ENCODE measurements at places on chromosomes 3 and 15. TPM values are rescaled to one million over a fixed set of nuclear protein-coding genes. Genes with fewer than 3 reads are reported as not detected.

DNA sequence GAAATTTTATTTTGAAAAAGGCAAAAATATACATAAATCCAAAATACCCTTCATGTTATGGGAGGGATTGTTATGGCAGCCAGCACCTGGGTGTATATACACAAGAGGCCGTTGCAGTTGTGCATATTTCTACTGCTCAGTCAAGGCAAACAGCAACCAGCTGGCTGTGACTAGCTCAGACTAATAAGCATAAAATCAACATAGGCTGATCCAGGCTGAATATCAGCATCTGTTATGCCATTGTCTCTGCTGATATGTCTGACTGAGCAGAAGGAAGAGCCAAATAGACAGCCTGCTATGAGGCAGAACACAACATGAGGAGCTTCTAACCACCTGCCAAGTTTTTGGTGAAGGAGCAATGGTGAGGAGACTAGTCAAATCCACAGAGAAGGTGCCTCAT, 457.5 kb upstream of the ALCAM start:
- DNase-seq, result no peak

DNA sequence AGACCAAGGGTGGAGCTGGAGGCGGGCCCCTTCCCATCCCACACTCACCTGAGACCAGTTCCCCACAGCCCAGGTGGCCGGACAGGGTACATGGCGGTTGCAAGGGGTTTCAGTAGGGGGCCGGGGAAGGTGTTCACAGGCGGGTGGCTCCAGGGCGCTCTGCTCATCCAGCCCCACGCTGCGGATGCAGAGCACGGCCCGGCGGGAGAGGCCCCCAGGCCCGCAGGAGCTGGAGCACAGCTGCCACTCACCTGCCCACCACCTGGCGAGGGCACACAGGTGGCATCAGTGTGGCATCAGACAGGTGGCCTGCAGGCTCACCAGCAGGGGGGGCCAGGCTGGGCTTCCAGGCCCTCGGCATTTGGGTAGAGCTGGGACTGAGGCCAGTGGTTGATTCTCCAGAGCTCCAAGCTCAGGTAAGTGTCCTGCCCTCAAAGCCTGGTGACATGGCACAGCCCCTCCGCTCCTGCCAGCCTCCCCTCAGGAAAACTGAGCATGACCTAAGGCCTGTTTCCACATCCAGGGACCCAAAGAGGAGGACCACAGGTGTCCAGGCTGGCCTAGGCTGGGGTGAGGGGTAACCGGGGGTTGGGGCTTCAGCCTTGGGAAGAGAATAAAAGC, 43.8 kb downstream of the ADAMTS7 start:
- DNase-seq, result no peak

- no peak for DNase-seq
These were observed 31.3 kb downstream of the STAC start for GRCh38 chr3:36411587-36411986.

GRCh38 chr3:16216373-16216935, 42.0 kb downstream of the GALNT15 start:
- no peak for DNase-seq

CIDEC gene
- polyA plus RNA-seq, result 0.09 TPM

DNA sequence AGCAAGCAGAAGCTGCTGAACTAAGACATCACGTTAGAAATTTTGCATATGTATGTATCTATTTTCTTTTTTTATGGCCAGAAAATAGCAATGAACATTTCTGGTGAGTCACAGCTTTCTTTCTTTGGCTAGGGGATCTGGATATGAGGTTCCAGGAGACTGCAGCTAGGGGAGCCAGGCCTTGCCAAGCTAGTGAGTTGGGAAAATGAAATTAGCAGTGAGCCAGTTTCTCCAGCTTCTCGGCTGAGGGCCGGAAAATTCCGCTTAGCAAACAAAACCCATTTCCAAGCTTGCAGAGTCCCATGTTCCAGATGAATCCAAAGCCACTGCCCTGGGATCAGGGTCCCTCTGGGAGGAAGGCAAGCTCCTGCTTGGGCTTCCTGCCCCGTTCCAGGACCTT, 137.6 kb downstream of the SRGAP3 start:
- no peak for DNase-seq

GRCh38 chr15:53884441-53884840, 93.8 kb upstream of the UNC13C start:
- no peak for DNase-seq

DNA sequence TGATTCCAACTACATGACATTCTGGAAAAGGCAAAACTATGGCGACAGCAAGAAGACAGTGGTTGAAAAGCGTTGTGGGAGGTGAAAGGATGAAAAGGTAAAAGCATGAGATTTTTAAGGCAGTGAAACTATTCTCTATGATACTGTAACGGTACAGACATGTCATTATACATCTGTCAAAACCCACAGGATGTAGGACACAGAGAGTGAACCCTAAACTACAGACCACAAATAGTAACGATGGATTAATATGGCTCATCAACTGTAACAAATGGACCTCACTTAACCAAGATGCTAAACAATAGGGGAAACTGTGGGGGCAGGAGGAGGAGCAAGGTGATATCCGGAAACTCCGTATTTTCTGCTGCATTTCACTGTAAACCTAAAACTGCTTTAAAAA, 39.1 kb downstream of the MYO9A start:
- DNase-seq, result no peak

CHRM5 gene
- 0.09 TPM for polyA plus RNA-seq

DNA sequence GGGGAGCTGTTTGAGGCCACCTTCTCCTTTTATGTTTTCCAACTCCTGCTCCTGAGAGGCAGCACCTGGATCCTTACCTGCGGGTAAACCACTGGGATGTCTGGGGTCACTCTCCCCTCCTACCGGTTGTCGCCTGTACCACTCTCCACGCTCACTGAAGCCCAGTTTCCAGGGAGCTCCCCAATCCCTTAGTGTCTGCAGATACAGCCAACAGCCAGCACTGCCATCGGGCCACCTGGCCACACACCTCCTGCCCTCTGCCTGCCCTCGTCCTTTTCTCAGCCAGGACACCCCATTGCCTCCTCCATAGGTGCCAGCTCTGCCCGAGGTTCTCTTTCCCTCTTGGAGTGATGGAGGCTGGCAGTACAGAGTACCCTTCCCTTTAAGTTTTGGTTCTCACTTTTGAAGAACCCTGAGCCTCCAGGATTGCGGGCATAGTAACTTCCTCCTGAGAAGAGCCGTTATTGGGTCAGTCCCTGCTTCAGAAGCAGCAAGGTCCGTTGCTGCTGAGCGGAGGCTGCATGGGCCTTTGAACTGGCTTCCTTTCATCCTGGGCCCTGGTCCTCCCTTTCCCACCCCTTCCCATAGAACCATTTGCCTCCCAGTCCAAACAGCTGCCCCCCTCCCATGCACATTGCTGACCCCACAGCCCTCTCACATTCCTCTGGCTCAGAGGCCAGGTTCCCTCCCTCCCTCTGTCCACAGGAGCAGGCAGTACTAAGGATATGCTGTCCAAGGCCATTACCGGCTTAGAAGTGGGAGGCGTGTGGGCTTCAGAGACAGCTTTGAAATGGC, 30.9 kb downstream of the ARNT2 start:
- DNase-seq, result no peak

CADPS gene
- not detected for polyA plus RNA-seq

IQCF5 gene
- not detected for polyA plus RNA-seq

DNA sequence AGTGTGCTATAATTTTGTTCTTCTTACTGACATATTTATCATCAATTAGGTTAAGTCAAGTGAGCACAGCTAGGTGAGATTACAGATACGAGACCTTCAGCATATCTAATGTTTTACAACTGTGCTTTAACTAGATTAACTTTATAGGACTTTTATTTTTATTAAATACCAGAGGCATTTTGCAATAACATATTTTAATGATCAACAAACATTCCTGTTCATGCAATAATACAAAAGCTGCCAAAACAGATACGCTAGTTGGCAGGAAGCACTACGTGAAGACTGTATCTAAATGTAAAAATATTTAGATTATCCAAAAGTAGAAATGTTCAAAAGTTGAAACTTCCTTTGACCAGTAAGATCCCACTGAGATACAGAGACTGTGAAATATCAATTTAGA, 139.1 kb downstream of the CBLB start:
- DNase-seq, result no peak

- DNase-seq, result no peak
These were observed 32.4 kb downstream of the TGFBR2 start for GRCh38 chr3:30638685-30639412.

- DNase-seq, result no peak
These were observed 45.9 kb downstream of the IL5RA start for GRCh38 chr3:3064297-3064696.

- DNase-seq, result no peak
These were observed at the start of gene P2RY1 for GRCh38 chr3:152834776-152835600. Gene P2RY1 (plus strand): TSS chr3:152835131. CDS start chr3:152835783, 652 bp downstream.

DNA sequence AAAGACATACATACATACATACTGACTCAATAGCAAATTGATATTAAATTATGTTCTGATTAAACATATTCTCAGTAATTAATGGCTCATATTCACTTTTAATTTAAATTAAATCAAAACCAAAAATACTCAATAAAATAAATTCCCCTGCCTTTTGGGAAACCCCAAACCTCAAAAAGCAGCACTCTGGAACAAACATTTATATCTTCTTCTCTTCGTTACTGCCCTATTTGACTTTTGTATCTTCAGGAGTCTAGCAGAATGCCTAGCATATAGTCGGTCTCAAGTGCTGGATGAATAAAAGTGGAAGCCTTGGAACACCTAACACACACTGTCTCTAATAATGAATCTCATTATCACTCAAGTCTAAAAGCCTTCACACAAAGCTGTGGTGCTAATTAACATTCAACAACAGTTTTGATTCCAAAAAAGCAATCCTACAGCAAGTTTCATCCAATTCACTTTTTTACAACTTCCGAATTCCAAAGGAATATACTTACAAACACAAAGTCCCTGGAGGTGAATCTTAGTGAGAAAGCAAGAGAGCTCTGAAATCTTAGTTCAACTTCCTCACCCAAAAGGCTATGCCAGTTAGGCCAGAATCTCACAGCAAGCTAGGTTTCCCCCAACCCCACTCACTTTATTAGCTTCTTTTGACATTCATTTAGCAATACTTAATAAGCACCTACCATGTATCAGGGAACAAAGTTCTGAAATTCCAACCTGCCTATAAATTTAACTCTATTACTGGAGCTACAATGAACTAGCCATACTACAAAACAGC, 35.0 kb downstream of the GSK3B start:
- no peak for DNase-seq

GOLGA8Q gene
- 0.50 TPM for polyA plus RNA-seq

DNA sequence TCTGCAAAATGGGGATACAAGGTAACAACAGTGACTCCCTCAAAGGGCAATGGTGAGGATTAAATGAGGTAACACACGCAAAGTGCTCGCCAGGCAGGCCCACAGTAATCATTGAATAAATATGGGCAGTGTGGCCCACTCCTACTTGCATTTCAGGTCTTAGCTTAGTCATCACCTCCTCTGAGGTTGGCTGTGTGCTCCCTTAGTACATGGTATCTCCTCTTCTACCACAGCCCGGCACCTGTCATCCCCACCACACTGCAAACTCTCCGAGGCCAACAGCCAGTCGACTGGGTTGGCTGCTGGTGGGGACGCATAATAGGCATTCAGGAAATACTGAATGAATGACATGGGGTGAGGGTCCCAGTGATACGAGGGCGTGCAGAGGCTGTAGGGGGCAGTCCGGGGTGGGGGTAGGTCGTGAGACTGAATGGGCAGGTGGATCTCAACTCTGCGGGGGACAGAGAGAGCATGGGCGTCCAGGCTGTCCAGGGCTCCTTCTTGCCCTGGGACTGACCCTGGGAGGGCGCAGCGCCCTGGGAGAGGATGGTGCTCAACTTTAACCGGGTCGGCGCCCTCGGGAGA, 375 bp upstream of the MYZAP start:
- DNase-seq, result no peak

GRCh38 chr3:62378921-62379320, 5.6 kb upstream of the FEZF2 start:
- no peak for DNase-seq

TEX55 gene
- polyA plus RNA-seq, result not detected

DNA sequence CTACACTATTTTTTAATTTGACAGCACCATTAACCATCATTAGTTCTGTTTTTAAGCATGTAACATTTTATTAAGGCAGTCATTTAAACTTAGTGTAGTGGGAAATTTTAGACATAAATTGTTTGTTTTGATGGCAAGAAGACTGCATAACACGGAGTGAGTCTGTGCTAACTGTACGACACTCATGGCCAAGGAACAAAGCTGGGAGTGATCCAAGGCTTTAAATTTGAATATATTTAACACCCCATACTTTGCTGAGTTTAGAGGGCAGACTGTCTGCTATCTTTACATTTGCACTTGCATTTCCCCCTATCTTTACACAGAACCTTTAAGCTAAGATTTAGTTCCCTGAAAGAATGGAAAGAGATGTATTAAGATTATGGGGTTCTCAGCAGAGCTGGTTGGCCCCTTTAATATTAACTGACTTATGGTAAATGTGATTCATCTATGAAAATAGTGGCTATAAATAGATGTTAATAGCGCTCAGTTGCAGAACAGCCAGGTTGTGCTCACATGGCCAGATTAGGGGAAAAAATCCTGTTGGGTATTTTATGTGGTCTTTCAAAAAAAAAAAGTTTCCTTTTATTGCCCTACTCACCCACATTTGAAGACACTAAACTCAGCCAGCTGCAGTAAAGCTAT, 120.7 kb downstream of the CMSS1 start:
- DNase-seq, result no peak

STAB1 gene
- 0.01 TPM for polyA plus RNA-seq

GRCh38 chr3:28606283-28606682, 257.7 kb upstream of the AZI2 start:
- DNase-seq, result no peak

GRCh38 chr3:163601426-163601825, 1476.9 kb downstream of the SI start:
- DNase-seq, result no peak

NRROS gene
- polyA plus RNA-seq, result 0.07 TPM

- DNase-seq, result no peak
These were observed 688.7 kb downstream of the MECOM start for GRCh38 chr3:168974617-168975403.

PDCD7 gene
- polyA plus RNA-seq, result 11.8 TPM

CHRNA5 gene
- 1.1 TPM for polyA plus RNA-seq

- no peak for DNase-seq
These were observed 15.4 kb downstream of the MYH15 start for GRCh38 chr3:108494906-108495531.

DNA sequence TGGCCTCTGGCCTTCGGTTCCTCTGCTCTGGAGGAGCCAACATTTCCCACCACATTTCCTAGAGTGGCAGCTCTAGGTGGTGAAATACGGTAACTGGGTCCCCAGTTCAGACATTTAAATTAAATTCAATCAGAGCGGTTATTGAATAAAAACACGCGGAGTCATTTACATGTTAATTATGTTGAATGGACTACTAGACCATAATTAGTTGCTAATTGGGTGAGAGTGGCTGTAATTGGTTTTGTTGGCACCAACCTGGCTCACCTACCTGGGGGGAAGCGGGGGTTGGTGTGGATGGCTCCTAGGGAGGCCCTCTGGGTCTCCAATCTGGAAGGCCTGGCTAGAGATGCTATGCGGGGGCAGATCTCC, 12.7 kb downstream of the SEMA3F start:
- DNase-seq, result no peak
